AG04449 (cell line): ENCODE measurements at places on chromosomes 6 and 20.

GRCh38 chr20:4027590-4028265, 12.4 kb upstream of the RNF24 start:
- DNase-seq = no peak

GRCh38 chr20:10288954-10289646, 70.5 kb downstream of the SNAP25 start:
- DNase-seq = no peak

DNA sequence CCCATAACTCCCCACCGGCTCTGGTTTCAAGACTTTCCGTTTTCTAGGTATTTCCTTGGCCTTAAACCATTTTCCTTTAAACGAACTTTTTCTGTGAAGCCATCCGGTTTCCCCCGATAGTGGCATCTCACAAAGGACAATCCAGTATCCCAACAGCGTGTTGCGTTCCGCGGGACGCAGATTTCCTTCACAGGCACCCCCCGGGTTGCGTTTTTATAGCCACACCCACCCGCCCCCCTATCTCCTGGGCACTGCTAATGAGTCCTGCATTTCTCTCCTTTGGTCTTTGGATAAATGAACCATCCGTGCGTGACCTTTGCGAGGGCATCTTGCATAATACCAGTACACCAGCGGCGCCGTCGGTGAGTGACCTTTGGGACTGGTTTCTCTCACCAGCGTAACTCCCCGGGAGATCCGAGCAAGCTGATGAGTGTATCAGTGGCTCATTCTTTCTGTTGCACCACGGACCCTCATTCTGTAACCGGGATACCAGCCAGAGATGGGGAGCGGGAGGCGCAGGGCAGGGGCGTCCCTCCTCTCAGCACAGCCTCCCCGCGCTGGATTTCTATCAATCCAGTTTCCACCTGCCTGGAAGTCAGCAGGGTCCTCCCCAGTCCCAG, 586 bp upstream of the NQO2 start:
- no peak for DNase-seq

DNA sequence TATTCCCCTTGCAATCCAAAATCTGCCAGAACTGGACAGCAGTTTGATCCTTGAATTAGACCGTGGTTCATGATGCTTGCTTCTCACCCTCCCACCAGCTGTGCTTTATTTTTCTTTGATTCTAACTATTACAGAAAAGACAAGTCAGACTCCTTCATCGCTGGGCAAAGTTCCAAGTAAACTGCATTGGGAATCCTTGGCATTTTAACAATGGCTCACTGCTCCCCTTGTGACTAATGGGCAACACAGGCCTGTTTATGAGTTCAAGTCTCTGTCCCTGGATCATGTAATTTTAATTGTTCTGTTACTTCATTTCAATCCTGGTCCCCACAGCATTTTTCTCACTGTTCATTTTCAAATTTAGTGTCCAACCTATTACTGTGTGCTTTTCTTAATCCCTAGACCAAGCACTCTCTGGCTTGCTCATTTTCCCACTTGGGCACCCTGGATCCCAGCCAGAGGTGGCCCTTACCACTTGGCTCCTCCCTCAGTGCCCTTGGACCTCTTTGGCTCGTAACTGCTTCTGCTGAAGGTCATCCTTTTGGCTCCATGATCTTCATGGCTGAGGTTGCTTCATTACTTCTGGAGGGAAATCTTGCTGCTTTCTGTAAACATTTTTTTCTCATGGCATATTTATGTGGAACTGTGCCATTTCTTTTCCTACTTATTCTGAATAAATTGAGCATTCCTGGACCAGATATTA, 32.8 kb downstream of the PSMB9 start:
- peak; percentile 67 for DNase-seq

DNA sequence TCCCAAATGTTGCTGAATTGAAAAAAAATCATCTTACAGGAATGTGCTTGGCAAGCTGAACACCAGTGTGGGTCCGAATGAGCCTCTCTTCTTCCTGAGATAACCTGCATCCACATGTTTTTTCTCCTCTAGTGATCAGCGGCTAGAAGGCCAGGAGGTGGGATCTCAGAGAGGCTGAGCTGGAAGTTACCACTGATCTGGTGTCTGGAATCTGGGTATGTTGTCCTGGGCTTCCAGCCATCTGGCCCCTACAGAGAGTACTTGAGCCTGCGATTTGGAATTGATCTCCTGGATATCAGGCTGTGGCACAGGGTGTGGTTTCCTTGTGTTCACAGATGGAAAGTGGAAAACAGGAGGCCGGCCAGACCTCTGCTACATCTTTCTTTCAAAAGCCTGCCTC, 35.9 kb downstream of the SULF2 start:
- DNase-seq = no peak

DNA sequence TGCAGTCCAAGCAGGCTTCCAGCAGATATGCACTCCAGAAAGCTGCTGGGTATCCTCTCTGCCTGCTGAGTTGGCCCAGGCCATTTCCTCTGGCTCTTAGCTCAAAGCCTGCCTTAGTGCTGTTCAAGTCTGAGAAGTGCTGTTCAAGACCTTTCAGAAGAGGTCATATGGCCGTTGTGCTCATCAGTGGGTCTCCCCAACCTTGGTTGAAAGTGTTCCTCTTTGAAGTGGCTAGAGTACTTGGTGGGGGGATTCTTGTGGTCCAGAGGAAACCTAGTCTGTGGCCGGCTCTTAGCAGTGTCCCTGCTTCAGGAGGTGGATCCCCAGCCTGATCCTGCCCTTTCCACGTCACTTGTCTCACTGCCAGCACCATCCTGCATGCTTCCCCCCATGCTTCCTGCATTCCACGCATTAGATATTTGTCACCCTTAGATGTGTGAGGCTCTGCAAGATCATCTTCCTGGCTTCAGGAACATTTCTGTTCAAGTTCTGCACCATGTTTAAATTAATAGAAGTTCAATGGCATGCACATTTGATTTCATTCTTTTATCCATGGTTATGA, 105.0 kb downstream of the FIG4 start:
- no peak for DNase-seq

DNA sequence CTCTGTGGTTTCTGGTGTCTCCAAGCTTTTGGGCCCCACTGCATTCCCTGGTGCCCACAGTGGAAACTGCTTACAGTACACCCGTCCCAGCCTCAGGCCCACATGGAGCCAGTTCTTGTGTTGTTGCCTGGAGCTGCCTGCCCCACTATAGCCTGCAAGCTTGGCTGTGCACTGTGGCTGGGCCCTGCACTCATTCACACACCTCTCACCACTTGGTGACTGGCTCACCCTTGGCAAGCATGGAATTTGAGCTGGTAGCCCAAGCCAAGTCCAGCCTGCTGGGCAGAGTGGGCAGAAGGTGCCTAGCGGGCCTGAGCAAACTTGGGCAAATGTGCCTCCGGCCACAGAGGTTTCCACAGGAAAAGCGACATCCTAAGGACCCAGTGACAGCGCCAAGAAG, 472.3 kb downstream of the MMUT start:
- no peak for DNase-seq

DNA sequence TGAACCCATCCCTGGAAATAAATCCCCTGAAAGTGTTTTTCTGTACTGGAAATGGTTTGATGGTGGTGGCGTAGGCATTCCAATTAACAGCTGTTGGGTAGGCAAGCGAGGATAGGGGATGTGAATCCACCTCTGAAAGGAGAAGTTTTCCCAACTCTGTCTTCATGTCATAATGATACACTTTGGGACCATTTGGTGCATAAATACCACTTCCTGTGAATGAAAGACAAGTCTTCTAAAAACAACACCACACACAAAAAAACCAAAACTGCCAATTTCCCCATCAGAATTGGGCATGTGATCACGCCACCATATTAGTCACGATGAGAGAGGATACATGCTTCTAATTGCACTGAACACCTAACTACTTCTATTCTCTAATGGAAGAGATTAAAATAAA, 6.4 kb downstream of the VNN2 start:
- no peak for DNase-seq

DNA sequence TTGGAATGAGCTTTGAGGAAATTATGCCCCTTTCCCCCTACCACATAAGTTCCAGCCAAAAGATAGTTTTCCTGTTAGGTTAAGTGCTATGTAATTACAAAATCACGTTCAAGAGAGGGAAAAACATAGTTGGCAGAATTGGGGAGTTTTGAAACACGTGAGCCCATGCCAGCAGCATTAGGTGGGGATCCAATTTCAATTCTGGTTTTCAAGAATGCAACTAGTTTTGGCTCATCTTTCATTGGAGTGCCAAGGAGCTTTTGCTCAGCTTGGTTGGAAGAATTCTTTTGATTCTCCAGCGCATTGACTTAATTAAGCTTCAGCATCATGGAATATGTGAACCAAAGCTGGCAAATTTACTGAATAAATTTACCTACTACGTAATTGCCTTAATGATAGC, 95.9 kb downstream of the SAMD5 start:
- no peak for DNase-seq
